Activated T-cell treated with anti-CD3 and anti-CD28 coated beads for 24 hours (primary cell): ENCODE measurements at places on chromosomes 4 and X.

GRCh38 chrX:78658845-78659744 lies at the start of gene RTL3:
TSS of gene RTL3 (minus strand) at chrX:78659328. CDS start at chrX:78658420, 908 bp downstream.
- no peak for DNase-seq

GRCh38 chr4:148589182-148589581 lies 147.0 kb upstream of the NR3C2 start:
- DNase-seq = no peak

GRCh38 chr4:147122685-147123084 lies 177.0 kb upstream of the TTC29 start:
- no peak for DNase-seq

DNA sequence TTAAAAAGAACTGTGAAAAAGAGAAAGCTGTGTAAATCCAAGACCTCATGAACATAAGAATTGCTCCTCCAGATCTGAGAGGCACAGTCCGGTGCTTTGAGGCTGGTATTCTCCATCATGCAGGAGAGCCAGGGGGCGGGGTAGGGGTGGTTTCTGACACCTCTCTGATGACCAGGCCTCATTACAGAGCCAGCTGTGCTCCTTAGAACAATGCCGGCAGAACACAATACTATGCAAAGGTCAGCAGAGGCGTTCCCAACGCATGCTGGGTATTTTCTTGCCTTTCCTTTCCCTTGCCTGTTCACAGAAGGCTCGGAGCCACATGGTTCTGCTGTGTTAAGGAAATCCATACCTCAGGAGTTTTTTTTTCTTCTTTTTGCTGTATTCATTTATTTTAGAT lies 91.2 kb upstream of the SOD3 start:
- no peak for DNase-seq

GRCh38 chr4:148299337-148299736 lies 142.9 kb downstream of the NR3C2 start:
- no peak for DNase-seq

GRCh38 chr4:3759236-3759635 lies 6.9 kb upstream of the ADRA2C start:
- no peak for DNase-seq
